Osteocyte (in vitro differentiated cells): ENCODE measurements at places on chromosomes 7 and 10.
A peak's percentile ranks its signal among the peaks of the same experiment; 100 is the strongest.

DNA sequence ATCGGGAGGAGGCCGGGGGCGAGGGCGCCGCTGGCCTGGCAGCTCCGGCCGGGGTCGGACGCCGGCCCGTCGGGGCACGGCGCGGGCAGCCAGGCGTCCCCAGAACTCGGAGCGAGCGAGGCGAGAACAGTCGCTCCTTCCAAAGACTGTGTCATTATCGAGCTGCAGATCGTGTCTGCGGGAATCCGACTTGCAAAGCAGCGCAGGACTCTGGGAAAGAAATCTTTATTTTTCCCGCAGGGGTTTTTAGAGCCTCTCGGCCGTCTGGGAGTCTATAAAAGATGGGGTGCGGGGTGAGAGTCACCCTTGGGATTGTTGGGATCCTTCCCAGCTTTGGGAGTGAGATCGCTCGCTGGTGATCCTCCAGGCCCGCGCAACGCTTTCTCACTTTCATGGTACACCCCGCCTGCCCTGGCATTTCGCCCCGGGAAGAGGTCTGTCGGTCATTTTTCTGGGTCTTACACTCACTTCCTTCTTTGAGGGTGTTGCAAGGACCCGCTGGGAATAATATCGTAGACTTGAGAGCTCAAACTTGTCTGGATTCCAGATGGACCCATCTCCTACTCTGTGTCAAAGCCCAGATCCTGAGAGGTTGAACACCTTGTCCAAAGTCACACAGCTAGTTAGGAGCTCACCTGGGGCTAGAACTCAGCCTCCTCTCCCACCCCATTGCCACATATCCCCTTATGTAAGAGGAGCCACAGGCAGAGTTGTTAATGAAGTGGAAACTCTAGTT, 1.0 kb downstream of the UBTD1 start:
- no peak for DNase-seq

DNA sequence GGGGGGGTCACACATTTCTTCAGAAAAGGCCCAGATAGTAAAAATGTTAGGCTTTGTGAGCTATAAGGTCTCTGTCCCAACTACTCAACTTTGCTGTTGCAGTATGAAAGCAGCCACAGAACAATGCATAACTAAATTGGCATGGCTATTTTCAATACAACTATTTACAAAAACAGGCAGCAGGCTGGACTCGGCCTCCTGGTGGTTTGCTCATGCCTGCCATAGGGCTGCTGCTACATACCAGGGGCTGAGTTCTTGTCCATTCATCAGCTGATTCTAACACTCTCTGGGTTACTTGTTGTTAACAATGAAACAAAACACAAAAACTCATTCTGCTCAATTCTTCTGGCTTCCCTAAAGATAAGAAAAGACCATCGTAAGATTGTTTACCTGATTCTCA, 109.4 kb upstream of the ADAM12 start:
- DNase-seq = no peak

DNA sequence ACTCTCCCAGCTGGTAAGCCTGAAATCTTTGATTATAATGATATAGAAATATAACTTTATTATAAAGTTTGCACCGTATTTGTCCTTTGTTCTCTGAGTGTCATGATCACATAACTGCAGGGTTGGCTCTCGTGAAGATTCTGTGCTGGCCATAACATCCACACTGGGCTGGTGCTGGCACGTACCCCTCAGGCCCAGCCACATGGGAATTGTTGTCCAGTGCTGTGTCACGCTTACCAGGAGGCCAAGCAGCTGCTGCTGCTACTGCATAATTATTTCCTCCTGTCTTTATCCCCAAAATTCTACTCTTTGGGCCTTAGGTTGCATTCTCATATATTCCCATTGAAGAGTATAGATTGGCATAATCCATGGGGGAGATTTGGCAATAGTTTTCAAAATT, 20.8 kb upstream of the UCN3 start:
- DNase-seq = no peak

DNA sequence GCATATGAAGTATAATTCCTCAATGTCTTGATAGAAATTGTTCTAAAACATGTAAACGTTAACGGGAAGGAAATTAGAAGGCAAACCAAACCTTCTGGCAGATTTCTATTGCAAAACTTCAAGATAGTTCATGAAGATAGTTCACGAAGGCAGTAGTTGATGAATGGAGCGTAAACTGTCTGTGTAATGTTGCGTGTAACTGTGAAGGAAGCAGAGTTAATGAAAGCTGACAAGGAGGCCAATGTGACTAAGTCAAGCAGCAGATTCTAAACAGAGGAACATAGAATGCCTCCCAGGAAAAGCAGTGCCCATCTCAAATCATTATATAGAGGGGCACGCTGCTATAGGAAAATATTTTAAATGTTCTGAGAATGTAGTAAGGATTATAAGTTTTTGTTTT, 659.7 kb upstream of the IGFBP3 start:
- DNase-seq = no peak

- no peak for DNase-seq
These were observed 439 bp upstream of the KNDC1 start for GRCh38 chr10:133159611-133159949.

DNA sequence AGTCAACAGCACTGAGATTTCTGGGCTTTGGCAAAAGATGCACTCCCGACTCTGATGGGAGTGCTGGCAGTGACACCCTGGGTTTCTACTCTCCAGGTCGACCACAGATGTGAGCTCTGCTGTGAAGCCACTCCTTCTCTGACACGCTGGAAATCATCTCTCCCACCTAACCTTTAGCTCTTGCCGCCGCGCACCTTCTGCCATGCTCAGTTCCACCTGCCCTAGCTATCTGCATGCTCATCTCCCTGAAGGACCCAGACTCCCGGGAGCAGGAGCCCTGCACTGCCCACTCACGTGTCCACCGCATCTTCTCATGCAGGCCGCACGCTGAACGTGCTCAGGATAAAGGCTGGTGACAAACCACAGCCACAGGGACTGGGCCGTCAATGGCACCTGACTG, 174.8 kb downstream of the TNS3 start:
- DNase-seq = no peak

DNA sequence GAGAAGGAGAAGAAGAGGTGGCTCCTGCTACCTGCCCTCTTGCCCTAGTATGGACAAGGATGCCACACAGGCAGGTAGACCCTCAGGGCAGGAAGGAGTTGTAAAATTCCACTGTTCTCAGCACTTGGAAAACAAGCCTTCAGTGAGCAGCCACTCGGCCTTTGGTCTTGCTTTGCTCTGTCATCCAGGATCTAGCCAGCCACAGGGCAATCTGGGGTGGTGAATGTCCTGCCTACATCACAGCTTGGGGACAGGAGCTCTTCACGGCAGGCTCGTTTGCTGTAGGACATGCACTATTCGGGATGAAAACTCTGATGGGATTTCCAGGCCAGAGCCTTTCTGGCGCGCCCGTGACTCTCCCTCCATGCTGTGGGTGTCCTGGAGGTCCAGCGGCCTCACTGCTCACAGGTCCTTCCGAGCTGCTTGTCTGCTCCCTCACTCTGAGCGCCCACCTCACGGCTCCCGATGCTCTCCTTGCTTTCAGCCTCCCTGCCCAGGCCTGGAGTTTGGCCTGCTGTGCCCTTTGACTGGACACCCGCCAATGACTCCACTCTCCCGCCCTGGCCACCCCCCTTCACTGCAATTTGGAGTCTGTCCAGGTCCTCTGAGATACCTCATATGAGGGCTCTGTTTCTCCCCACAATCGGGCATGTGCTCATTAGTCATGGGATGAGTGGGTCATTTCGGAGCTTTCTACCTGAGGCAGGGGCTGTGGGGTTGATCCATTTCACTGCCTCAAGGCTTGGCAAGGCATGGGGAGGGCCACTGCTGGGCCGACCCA, 227.2 kb upstream of the GRB10 start:
- DNase-seq = peak; percentile 77

- DNase-seq = no peak
These were observed 19.7 kb downstream of the FAM53B start for GRCh38 chr10:124724279-124725027.

- DNase-seq = no peak
These were observed 91.2 kb upstream of the STARD3NL start for GRCh38 chr7:38086857-38087256.

DNA sequence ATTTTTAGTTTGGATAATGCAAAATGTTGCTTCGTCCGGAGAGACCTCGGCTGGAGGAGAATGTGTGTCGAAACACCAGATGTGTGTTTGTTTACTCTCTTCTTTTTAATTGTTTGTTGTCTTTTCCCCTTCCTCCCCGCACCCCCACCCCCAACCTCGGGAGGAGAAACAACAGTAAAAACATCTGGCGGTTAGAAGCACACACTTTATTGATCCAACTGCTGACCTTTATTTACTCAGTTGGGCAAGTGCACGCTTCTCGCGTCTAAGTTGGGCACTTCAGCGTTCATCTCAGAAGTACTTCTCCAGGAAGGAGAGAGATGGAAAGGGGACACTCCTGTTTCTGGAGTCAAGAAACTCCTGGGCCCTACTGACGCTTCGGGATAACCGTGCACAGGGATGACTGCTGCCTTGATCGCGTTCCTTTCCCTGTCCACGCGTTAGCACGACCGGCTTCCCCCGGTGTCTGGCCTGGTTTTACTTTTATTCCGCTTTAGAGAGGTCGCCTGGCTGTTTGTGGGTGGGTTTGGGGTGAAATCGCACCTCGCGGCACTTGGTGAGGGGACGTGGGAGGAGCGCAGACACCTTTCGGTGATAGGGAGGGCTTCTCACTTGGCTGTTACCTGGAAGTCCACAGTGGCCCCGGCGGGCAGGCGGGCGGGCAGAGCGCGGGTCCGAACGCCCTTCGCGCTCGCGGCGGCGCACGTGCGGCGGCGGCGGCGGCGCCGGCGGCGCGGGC, 168.3 kb upstream of the PPP1R3A start:
- DNase-seq = no peak

- DNase-seq = no peak
These were observed 51.3 kb upstream of the TAC1 start for GRCh38 chr7:97680622-97681021.

DNA sequence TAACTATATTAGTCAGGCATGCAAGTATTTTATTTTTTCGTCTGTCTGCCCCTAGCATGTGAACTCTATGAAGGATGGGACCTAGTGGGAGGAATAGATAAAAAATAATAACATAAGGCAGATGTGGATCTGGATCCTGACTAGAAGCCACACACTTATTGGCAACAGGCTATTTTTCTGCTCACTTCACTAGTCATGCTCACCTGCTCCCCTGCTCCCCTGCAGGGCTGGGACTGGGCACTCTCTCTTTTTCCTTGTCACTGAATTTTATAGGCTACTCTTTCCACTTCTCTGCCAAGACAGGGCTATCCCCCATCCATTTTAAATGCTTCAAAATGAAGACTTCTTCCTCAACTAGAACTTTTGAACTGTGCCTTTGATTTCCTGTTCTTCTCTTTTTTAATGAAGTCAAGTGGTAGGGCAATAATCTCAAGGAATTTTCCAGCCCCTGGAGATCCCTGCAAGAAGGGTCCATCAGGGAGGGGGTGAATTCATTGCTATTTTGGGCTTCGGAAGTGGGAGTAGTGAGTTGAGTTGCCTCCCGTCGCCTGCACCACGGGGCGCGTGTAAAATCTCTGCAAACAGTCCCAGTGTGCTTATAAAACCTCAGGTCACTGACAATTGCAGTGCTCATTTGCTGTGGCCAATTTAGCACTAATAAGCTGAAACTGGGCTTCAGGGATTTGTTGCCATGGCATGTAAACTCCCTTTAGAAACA, 156.7 kb upstream of the NPVF start:
- DNase-seq = no peak

- no peak for DNase-seq
These were observed 36.6 kb downstream of the ABCB5 start for GRCh38 chr7:20651960-20652544.

DNA sequence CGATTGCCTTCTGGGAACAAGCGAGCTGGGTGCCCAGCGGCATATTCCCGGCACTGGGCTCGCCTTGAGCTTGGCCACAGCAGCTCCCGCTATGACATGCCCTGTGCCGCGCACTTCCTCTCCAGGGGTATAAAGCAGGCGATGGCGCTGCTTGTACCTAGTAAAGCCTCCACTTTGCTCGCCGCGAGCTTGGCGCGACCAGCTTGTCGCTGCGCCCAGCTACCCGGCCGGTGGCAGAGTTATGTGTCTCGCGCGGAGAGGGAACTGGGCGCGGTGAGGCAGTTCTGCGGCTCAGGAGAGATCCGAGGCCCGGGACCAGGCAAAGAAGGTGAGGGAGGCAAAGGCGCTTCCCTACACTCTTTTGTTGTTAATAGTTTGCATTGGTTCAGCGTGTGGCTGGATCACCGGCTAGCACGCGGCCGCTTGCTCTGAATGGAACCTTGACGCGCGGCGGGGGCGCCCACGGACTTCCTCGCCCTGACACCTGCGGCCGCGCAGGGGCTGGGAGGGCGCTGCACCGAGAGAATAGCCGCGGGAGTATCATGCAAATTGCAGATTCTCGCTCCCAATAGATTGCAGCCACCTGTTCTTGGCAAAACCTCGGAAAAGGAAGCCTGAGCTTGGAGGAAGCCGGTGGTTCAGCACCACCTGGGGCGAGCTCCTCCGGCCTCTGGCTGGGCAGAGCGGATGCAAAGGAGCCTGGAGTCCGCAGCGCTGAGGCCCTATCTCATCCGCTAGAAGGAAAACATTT, 3.0 kb upstream of the BUB3 start:
- no peak for DNase-seq

GRCh38 chr7:137882806-137883205, 36.0 kb upstream of the DGKI start:
- DNase-seq = no peak

GRCh38 chr7:107551936-107552335, 11.8 kb downstream of the COG5 start:
- no peak for DNase-seq

DNA sequence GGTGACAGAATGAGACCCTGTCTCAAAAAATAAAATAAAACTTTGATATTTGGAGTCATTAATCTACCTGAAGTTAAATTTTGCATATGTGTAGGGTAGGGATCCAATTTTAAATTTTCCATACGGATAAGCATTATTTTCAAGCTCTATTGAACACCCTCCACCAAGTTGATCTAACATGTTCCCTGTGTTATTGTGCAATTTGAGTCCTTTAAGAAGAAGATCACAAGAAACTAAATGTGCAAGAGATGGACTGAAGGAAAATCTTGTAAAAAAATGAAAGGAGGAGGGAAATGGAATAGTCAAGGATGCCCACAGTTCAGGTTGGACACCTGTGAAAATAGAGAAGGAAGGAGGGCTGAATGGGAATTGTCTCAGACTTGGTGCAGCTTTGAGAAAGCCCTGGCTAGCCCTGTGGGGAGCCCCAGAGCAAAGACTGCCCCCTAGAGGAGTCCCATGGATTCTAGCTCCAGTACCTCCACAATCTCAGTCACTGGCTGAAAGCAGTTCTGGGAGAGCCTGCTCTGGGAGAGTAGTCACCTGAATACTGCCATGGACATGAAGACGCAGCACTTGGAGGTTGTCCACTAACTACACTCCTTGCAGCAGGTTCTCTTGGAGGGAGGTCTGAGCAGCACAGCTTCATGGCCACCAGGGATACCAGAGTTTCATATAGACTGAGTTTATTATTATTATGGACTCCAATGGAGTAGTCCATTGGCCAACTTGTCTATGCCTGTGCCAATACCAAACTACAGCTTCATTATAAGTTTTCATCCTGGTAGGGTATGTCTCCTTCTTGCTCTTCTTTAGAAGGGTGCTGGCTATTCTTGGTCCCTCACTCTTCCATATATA, 5.7 kb upstream of the TIAL1 start:
- DNase-seq = peak; percentile 59

- no peak for DNase-seq
These were observed 65.6 kb downstream of the STRA8 start for GRCh38 chr7:135299235-135299634.

GRCh38 chr10:82409671-82410070, 534.7 kb downstream of the NRG3 start:
- DNase-seq = no peak

GRCh38 chr10:3400348-3400747, 227.8 kb upstream of the PITRM1 start:
- DNase-seq = no peak

GRCh38 chr10:124025660-124026588, 67.5 kb downstream of the CHST15 start:
- no peak for DNase-seq
